Astrocyte of the cerebellum (primary cell): ENCODE measurements at places on chromosomes 16 and 17.

- DNase-seq = no peak
These were observed 31.9 kb upstream of the NUDT7 start for GRCh38 chr16:77690416-77690815.

DNA sequence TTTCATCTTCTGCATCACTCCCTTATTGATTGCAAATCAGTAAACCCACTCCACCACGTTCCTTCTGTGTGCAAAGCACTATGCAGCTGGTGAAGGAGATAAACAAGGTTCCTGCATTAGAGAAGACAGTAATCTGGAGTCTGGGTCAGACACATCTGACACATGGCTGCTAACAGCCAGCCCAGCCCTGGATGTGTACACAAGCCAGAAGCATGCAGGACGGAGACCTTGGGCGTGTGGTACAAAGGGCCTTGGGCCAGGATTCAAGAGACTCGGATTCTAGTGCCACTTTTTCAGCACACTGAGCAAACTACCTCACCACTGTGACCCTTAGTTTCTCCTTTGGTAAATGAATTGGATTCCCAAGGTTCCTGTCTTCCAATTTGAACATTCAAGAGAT, 86.6 kb upstream of the DNAH9 start:
- no peak for DNase-seq

GRCh38 chr16:2226245-2226793, 2.9 kb downstream of the E4F1 start:
- DNase-seq = no peak

- no peak for DNase-seq
These were observed 242.1 kb upstream of the GSE1 start for GRCh38 chr16:85370881-85371651.

DNA sequence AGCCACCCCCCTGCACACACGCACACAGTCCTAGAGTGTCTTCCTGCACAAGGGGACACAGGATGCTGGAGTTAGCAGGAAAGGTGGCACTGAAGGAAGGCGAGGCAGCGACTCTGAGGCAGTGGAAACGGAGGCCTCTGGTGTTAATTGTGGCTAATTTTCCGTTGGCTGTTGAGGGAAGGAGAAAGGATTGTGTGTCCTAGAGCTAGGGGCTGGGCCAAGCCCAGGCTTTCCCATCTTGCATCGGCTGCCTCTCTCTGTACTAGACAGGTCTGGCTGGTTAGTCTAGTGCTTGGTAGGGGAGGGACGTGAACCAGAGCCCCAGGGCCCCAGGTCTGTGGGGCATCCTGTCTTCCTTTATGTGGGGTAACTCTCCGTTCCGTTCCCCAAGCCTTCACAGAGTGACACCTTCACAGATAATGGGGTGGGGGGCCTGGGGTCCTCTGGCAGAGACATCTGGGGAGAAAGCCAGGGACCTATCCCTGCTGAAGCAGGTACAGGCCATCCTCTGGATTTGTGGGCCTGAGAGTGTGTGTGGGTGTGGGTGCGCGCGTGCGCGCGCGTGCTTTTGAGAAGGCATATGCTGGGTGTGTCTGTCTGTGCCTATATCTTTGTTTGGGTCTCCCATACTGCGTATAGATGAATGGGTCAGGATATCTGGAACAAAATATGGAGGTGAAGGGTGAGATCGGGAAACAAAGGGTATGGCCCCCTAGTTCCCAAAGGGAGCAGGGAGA, at the start of gene CHD3:
Gene CHD3 (plus strand): TSS at position 606 of the 737 bp plus-strand sequence. CDS start 212 bp downstream, outside the sequence.
- DNase-seq = no peak

DNA sequence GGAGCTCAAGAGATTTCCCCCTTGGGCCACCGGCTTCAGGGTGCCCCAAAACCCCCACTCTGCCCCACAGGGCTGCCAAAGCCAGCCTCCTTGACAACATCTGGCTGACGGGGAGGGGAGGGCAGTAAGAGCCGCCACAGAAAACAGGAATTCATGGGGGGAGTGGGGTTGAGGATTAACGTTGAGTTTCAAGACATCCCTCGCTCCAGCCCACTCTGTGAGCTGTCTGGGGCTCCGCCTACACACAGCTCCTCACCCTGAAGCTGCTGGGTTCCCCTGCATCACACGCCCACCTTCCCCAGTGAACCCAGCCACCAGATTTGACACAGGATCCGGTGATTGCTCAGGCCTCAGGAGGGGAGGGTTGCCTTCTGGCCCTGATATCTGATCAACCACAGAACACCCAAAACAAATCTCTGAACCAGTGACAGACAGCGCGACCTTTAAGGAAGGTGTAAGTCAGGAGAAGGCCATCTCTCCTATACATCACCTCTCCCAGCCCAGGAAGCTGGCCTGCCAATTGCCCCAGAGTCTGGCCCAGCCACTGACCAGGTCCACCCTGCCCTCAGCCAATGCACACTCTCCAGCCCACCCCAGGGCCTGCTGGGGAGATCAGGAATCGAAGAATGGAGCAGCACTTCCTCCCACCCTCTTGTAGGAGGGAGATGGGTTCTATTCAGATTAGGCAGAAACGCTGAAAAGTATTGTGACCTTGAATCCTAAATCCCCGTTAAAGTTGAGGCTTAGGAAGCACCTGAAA, 132.1 kb downstream of the CLEC16A start:
- DNase-seq = no peak

- no peak for DNase-seq
These were observed 97.1 kb upstream of the HS3ST3A1 start for GRCh38 chr17:13698832-13699231.

DNA sequence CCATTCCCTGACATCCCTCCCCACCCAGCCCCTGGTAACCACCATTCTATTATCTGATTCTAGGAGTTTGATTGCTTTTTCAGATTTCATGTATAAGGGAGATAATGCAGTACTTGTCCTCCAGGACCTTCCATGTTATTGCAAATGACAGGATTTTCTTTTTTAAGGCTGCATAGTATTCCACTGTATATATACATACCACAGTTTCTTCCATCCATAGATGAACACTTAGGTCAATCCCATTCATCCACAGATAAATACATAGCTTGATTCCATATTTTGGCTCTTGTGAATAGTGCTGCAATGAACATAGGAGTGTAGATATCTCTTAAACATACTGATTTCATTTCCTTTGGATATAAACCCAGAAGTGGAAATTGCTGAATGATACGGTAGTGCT, 183.3 kb downstream of the CEP112 start:
- DNase-seq = no peak

- no peak for DNase-seq
These were observed 7.9 kb downstream of the KRT37 start for GRCh38 chr17:41416479-41416878.

- DNase-seq = no peak
These were observed 11.6 kb downstream of the STH start for GRCh38 chr17:46010597-46011186.

DNA sequence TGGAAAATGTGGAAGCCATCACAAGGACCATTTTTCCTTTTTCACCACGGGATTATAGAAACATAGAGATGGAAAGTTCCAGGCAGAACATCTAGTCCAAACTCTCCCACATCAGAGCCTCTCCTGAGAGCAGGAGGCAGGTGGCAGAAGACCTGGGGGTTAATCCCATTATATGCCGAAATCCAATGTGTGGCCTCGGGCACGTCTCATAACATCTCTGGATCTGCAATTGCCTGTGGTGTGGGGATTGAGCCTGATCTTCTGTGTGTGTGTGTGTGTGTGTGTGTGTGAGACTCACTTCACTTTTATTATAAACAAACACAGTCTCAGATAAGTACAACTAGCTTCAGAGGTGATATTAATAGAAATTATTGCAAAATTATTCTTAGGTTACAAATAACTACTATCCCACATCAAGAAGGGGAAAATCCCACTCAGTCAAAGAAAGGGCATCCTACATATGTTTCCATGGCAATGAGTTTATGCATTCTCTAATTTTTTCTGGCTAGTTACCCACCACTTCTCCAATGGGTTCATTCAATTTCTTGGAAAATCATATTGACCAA, 199.1 kb downstream of the FOXL1 start:
- no peak for DNase-seq

GRCh38 chr17:68176718-68177117, 71.1 kb upstream of the AMZ2 start:
- no peak for DNase-seq
